Activated CD8-positive, alpha-beta memory T cell treated with anti-CD3 and anti-CD28 coated beads, Interleukin-2, amount 10 ng/mL, durations not matched to agents 7 days and 5 days (primary cell): ENCODE measurements at places on chromosomes 11 and 22. TPM values are rescaled to one million over a fixed set of nuclear protein-coding genes. Genes with fewer than 3 reads are reported as not detected.

DNA sequence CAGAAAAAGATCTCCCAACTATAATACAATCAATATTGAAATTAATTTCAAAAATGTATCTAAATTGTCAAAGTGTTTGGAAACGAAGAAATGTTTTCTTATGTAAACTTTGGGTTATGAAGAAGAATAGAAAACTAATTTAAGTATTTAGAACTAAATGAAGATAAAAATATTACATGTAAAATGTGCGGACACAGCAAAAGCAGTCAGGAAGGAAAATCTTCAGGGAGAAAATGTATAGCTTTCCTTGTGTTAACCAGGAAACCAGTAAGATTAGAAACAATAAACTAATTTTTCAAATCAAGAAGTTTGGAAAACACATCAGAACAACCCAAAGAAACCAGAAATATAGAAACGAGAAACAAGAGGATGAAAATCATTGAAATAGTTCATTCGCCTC lies 466.5 kb downstream of the BRD1 start:
- DNase-seq: no peak
- H3K36me3 ChIP-seq: no peaks in the 10 kb centered on the region
- H3K27ac ChIP-seq: no peak overlapping the region
- no peak overlapping the region for H3K4me3 ChIP-seq
- H3K4me1 ChIP-seq: no peaks in the 10 kb centered on the region

DNA sequence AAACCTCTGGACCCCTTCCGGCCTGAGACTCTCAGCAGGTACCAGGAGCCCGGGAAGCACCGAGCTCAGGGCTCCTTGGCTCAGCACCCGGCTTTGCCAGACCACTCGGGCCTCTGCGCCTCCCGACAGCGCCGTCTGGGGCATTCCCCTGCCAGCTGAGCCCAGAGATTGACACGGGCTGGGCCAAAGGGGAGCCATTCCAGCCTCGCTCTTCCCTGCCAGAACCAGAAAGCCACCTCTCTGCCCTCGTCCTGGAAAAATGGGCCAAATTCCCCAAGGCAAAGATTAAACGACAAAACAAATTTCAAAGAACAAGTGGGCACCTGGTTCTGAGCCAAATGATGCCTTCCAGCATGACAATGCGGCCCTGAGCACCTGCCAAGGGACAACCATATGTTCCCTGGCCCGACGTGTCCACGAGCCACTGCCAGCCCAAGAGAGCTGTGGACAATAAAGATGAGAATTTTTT lies 59.3 kb downstream of the CELSR1 start:
- no peak for DNase-seq
- H3K27ac ChIP-seq: no peak overlapping the region
- H3K27me3 ChIP-seq: peaks cover 29% of the 10 kb centered on the region
- H3K4me3 ChIP-seq: no peak overlapping the region
- no peaks in the 10 kb centered on the region for H3K36me3 ChIP-seq

DNA sequence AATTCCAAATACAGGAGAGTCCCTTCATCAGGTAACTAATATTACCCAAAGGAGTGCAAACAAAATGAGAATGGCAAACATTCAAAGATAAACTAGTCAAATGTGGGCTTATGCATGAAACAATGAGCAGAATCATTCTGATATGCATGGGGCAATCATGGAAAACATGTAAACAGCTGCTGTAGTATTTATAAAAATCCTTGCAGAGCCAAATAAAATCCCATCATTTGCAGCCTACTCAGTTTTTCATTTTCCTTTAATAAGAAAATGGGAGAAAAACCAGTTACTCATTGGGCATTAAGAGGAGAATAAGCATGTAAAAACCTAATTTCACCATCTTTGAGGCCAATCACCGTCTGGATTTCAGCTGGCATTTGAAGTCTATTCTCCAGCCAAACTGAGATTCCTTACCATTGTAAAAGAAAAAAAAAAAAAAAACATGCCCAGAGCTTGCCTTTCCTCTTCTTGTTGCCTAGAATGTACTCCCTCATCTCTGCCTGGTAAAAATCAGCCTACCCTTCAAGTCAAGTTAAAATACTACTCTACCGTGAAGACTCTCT lies 249.1 kb downstream of the TTC28 start:
- no peaks in the 10 kb centered on the region for H3K4me1 ChIP-seq
- H3K27me3 ChIP-seq: peaks cover 24% of the 10 kb centered on the region
- H3K27ac ChIP-seq: no peak overlapping the region
- DNase-seq: no peak

DNA sequence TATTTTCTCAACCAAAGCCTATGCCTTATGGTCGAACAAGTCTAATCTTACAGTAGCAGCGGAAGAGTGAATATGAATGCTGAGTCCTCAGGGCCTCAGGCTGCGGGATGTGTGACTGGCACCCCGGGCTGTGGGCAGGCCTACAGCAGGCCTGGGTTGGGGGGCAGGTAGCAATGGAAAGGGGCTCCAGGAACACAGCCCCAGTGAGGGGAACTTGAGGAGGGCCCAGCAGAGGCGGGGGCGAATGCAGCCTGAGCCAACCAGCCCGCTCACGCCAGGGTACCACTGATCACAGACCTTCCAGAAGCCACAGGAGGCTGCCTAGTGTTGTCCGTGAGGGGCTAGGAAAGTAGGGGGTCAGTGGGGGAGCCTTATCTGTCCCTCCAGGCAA lies 11.3 kb upstream of the CD5 start:
- H3K36me3 ChIP-seq: no peaks in the 10 kb centered on the region
- no peaks in the 10 kb centered on the region for H3K27me3 ChIP-seq
- DNase-seq: no peak
- peak overlapping the region; percentile 83 for H3K27ac ChIP-seq
- H3K4me1 ChIP-seq: peaks cover 48% of the 10 kb centered on the region

The SMTNL1 gene
- not detected for total RNA-seq

DNA sequence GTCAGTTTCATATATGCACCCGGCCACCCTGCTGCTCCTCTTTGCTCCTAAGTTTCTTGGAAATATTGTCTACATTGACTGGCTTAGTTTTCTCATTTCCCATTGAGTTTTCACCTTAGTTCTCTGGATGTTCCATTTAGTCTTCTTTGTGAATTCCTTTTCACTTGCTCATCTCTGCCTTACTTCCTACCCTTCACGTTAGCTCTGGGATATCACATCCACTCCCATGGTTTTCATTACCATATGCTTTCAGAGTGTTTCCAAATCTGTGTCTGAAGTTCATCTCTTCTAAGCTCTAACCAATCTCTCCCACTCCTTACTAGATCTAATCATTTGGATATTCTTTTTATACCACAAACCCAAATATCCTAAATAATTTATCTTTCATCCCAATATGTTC lies 226.4 kb downstream of the FAM76B start:
- no peak overlapping the region for H3K27ac ChIP-seq
- H3K36me3 ChIP-seq: no peaks in the 10 kb centered on the region
- H3K4me1 ChIP-seq: peaks cover 2% of the 10 kb centered on the region
- H3K27me3 ChIP-seq: peaks cover 11% of the 10 kb centered on the region

GRCh38 chr11:16468735-16469453 lies 112.5 kb upstream of the SOX6 start:
- H3K27ac ChIP-seq: no peak overlapping the region
- H3K36me3 ChIP-seq: no peaks in the 10 kb centered on the region
- no peak for DNase-seq
- H3K4me3 ChIP-seq: no peak overlapping the region
- H3K4me1 ChIP-seq: no peaks in the 10 kb centered on the region
